MCF 10A (cell line): ENCODE measurements at places on chromosomes 7 and 10.
A peak's percentile ranks its signal among the peaks of the same experiment; 100 is the strongest.

DNA sequence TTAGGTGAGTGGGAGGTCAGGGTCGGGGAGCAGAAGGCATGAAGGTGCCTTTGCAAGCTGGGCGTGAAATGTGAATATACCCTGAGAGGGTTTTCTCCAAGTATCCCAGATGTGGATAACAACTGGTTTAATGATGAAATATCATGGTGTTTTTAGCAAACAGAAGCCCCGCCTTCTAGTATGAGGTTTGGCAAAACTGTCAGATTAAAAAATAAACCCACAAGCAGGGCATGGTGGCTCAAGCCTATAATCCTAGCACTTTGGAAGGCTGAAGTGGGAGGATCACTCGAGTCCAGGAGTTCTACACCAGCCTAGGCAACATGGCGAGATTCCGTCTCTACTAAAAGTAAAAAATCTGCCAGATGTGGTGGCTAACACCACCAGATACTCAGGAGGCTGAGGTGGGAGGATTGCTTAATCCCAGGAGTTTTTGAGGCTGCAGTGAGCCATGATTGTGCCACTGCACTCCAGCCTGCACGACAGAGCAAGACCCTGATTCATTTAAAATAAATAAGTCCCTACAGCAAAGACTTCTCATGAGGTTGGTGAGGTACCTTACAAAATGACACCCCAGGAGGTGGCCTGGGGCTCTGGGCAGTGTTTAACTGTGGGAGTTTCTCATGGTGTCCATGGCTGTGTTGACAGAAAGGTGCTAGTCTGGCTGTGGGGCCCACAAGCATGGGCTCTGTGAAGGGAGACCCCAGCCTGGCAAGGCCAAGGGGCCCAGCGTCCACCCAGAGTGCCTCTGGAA, 6.7 kb upstream of the PWWP2B start:
- no peak for DNase-seq

DNA sequence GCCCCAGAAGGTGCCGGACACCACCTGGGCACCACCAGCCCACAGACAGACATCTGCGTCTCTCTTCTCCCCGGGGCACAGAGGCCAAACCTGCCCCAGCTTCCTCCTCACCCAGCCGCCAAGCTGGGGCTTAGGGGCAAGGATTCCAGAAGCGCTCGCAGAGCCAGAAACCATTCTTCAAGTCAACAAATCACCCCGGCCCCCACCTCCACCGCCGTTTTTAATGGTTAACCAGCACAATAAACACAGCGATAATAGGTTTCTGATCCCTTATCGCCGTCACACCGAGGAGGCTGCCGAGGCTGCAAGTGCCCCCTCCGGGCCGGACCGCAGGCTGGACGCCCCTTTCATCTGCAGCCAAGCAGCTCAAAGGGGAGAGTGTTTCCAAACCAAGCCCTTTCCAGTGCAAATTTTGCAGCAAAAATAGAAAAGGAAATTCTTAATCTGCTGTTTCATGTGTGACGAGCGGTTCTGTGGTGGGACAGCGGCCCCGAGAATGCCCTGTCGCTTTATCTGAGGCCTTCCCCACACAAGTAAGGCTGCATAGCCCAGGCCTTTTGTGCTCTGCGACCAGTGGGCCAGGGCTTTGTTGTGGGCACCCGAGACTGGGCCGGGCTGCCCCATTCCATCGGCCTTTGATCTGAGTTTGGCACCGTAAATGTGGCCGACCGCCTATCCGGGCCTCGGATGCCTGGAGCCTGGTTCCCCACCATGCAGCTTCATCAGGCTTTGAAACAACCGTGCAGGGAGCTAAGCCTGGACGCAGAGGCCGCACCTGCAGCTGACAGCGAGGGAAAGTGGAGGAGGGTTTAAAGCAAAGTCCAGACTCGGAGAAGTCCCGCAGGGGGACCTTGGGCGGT, 83.2 kb downstream of the FOXL3 start:
- no peak for DNase-seq

DNA sequence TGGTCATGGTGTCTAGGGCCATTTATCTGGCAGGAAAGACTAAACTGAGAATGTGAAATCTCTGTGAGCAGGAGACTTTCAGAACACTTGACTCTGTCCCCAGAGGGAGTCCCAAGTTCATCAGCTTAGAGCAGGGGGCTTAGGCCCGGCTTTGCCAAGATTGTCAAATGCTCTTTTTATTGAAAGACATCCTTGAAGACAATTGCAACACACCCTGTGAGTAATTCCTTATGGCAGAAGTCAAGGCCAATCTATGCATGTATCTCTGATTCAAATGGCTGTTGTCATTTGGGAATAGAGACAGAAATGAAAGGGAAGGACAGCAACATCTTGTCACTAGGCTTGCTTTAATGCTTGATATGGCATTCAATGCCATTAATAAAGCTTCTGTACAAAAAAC, 33.7 kb downstream of the BAMBI start:
- DNase-seq, result peak; percentile 34

- no peak for DNase-seq
Observed at GRCh38 chr7:69349291-69349690, 249.0 kb upstream of the AUTS2 start.

GRCh38 chr10:88347597-88348304, 235.4 kb downstream of the RNLS start:
- DNase-seq, result no peak

GRCh38 chr7:95276114-95276513, 48.2 kb downstream of the PON1 start:
- DNase-seq, result peak; percentile 64

DNA sequence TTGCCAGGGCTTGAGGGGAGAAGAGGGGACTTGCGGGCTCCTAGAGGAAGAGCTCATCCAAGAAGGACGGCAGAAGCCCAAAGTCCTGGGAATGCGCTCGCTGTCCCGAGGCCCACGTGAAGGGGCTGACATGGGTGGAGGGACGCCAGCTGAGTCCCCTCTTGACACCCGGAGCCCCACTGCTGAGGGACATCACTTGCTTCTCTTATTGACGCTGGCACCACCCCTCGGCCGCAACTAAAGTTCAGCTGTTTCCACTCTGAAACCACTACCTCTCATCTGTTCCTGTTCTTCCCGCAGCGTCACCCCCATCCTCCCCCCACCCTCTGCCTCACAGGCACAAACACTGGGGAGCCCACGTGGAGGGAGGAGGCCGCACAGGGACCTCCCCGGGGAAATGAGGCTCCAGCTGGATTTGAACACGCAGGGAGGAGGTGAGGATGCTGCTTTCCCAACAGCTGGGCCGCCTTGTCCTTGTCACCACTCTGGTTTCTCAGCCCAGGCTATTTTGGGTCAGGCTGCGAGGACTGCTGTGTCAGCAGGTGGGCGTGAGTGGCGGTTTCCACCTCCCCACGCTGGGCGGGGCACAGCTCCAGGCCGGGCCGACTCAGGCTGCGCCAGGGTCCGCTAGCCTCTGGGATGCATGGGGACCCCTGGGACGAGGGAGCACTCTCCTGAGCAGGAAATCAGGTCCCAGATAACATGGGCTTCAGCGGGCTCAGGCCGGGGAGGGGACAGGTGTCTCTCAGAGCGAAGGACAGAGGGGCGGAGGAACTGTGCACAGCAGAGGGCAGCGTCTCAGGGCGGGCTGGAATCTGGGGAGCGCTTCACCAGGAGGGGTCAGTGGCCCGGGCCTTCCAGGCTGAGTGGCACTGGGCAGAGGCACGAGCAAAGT, 156.3 kb downstream of the ZNF248 start:
- no peak for DNase-seq

DNA sequence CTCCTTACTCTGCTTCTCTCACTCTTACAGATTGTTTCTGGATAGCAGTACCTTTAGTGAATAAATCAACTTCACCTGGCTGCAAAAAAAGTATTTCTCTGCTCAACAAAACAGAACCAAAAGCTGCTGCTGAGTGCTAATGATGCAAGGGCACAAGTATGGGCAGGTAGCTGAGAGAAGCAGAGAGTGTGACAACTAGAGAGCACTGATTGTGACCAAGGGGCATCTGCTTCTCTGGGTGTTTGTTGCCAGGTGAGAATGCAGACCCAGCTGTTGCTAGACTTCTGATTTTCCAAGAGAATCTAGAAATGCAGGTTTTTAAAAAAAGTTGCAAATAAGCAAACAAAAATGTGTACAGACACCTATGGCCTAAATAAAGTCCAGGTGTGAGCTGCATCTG, 25.3 kb upstream of the PPIF start:
- DNase-seq, result no peak

DNA sequence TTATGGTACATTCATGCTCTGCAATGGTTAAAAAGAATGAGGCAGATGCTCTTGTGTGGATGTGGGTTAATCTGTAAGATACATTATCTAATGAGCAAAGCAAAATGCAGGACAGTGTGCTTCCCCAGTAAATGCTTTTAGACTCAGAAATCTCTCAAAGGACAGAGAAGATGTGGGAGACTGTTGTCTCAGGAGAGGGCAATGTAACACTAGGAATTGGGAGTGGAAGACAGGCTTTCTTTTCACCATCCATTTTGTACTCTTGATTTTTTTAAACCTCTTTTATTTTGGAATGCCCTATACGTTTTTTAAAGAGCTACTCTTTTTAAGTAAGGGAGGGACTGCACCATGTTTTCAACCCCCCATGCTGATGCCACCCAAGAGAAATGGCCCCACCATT, 77.5 kb upstream of the ADAM12 start:
- DNase-seq, result no peak
